Common myeloid progenitor, CD34-positive (primary cell): ENCODE measurements at places on chromosomes 4 and X.
A peak's percentile ranks its signal among the peaks of the same experiment; 100 is the strongest.

- DNase-seq, result no peak
These were observed 430.5 kb upstream of the POU3F4 start for GRCh38 chrX:83077606-83078005.

DNA sequence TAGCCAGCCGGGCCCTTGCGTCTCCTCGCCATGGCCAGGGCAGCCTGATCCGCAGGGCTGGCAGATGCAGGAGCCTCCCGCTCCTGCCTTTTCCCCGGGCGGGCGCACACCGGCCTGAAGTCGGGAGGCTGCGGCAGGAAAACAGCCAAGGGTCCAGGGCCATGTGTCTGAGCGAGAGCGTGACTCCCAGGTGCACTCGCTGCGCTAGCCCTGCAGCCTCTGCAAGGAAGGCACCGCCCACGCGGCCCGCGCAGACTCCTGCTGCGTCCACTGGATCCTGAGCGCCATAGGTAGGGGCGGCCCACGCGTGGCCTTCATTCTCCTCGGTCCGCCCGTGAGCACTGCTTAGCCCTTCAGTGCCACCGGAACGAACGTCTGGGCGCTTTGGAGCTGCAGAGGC lies 379.9 kb downstream of the TRAM1L1 start:
- no peak for DNase-seq

GRCh38 chrX:38891641-38892413 lies 90.6 kb downstream of the MID1IP1 start:
- no peak for DNase-seq

DNA sequence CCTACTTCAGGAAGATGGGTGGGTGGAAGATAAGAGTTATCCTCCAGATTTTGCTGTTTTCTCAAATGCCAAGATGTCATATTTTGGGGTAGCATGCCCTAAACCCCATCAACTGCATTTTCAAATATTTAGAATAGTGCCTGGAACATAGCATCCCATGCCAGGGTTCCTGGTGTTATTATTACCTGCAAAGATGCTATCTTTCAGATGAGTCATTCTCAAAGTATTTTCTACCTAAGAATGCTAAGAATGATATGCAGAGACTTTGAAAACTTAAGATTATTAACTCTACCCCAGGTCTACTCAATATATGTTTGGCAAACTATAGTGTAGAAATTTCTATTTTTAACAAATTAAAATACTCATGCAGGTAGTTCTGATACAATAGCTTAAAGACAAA lies 934.3 kb upstream of the SLIT2 start:
- DNase-seq, result no peak

DNA sequence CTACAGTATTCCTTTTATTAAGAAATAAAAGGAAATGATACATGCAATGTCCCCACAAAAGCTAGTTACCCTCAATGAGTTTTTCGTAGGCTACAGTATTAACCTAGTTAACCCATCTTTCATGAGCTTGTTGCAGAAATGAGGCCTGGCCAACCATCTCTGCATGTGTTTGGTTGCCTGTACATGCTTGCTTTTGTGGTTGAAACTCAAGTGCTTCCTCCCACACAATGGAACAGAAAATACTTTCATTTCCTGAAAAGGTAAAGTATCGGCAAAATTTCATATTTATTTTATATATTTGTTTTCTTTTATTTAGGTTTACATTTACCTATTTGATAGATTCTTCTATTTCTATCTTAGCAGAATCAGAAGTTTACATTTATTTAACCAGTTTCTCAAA lies 214.6 kb upstream of the FAM241A start:
- peak; percentile 49 for DNase-seq

DNA sequence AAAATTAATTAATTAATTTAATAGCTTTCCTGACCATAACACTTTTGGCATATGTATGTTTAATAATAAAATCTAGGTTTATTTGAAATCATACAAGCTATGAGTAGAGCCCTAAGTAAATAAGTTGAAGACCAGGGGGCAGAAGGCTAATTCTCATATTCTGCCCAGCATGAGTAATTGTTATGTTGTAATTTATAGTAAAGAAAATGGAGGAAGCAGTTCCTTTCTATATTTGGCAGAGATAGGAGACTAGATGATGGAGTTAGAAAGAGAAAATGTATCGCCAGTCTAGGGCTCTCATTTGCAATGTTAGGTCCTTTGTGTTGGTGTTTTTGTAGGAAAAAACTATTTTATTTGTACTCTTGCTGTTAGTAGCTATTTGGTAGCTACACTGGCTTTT lies 89.1 kb downstream of the FNIP2 start:
- no peak for DNase-seq

- peak; percentile 88 for DNase-seq
These were observed 45.2 kb downstream of the TRIM2 start for GRCh38 chr4:153249199-153250041.

- DNase-seq, result no peak
These were observed 629.6 kb downstream of the TLL1 start for GRCh38 chr4:166502660-166503059.

GRCh38 chr4:25013756-25014661 lies 16.7 kb downstream of the LGI2 start:
- no peak for DNase-seq

DNA sequence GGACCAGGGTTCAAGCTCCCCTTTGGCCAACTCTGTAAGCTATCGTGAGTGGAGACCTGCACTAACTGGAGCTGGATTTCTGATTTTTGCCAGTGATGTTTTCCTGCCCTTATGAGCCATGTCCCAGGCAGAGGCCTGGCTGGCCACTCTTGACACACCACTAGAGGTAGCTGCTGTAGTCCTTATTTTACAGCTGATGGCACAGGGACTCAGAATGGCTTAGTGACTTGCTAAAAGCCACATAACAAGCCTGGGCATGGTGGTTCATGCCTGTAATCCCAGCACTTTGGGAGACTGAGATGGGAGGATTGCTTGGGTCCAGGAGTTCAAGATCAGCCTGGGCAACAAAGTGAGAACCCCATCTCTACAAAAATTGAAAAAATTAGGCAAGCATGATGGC lies 33.4 kb downstream of the CYTL1 start:
- DNase-seq, result peak; percentile 33

DNA sequence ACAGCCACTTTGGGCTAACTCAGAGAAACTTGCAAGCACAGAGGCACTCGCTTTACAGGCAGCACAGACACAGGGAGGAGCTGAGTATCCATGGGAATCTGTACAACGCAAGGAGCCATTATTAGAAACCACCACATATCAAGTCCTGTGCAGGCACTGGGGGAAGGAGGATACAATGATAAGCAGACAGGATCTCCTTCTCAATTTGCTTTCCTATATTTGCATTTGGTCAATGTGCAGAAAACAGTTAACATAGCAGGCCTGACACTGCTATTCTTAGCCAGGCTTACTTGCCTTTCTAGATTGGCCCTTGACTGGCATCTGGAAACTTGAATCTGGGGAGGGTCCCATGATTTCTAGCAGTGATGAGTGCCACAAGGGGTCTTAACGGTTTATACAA lies 65.8 kb downstream of the TEC start:
- peak; percentile 93 for DNase-seq

DNA sequence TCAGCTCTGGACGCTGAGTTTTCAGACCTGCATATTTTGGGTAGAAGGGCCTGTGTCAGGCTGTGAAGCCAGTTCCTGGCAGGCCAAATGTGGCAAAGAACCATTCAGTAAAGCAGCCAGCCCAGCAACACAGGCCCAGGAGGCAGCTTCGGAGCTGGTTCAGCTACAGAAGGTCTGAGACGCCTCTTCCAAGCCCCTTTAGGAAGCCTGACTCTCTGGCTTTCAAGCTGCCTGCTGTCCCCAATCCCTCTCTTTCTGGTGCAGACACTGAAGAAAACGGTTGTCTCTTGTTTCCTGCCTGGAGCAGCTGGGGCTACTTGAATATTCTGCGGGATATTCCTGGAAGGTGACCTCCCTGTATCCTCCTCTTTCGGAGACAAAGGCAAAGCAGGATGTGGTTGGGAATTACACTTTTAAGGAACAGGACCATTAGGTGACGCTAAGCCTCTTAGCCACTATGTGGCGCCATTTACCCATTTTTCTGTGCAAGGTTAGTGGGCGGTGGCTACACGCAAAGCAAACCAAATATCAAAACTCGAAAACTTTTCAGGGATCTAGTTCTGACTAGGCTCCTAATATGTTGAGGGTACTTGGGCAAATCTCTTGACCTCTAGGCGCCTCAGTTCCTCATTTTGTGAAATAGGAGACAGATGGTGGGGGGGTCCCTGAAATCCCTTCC lies 47.2 kb upstream of the LAS1L start:
- DNase-seq, result peak; percentile 81

GRCh38 chrX:100418556-100418955 lies 8.5 kb upstream of the PCDH19 start:
- DNase-seq, result no peak

DNA sequence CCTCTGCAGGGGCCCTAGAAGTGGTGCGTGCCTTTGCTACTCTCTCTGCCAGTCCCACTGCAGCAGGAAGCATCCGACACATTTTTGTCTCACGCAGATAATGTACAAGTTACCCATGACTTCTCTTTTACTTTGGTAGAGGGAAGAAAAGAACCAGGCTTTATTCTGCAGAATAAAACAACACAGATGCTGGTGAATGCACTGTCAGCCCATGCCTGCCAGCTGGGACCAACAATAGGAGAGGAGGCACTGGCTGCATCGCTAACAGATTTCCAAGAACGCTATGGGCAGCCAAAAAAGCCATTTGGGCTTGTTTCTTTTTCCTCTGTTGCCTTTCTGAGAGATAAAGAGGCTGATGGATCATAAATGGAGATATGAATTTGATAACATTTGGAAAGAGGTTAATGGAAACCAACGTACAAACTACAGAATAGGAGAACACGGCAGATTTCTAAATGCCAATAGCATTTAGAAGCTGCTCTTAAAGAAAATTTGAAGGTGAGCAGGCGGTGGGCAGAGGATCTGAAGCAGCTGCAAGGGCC lies 47.5 kb upstream of the IGFBP7 start:
- no peak for DNase-seq

- no peak for DNase-seq
These were observed 28.5 kb upstream of the FGG start for GRCh38 chr4:154640999-154641398.

- peak; percentile 57 for DNase-seq
These were observed 30.2 kb downstream of the AFF2 start for GRCh38 chrX:148530464-148531077.

- no peak for DNase-seq
These were observed 106.1 kb upstream of the TMEM150C start for GRCh38 chr4:82667761-82668480.

DNA sequence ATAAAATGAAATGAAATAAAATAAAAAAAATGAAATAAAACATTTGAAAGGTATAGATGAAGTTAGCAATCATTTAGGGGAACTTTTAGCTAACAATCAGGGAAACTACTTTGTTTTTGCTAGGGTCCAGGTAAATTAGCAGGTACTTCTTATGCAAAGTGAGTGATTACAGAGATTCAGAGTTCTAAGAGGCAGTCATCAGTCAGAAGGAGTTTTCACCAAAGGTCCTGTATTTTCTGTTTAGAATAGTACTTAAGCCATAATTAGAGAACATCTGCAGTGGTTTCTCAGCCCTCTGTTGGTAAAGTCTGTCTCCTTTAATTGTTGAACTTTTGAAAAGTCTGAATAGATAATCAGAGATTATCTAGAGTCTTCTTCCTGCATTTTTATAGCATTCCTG lies 50.6 kb downstream of the STIM2 start:
- no peak for DNase-seq
